ENCODE measurements at places on chromosomes 3 and 15. TPM values are rescaled to one million over a fixed set of nuclear protein-coding genes. Genes with fewer than 3 reads are reported as not detected.

- DNase-seq = no peak
Observed at GRCh38 chr3:12965999-12966846, 107.0 kb downstream of the IQSEC1 start.

- no peak for DNase-seq
Observed at GRCh38 chr3:7271631-7272030, 410.7 kb downstream of the GRM7 start.

DNA sequence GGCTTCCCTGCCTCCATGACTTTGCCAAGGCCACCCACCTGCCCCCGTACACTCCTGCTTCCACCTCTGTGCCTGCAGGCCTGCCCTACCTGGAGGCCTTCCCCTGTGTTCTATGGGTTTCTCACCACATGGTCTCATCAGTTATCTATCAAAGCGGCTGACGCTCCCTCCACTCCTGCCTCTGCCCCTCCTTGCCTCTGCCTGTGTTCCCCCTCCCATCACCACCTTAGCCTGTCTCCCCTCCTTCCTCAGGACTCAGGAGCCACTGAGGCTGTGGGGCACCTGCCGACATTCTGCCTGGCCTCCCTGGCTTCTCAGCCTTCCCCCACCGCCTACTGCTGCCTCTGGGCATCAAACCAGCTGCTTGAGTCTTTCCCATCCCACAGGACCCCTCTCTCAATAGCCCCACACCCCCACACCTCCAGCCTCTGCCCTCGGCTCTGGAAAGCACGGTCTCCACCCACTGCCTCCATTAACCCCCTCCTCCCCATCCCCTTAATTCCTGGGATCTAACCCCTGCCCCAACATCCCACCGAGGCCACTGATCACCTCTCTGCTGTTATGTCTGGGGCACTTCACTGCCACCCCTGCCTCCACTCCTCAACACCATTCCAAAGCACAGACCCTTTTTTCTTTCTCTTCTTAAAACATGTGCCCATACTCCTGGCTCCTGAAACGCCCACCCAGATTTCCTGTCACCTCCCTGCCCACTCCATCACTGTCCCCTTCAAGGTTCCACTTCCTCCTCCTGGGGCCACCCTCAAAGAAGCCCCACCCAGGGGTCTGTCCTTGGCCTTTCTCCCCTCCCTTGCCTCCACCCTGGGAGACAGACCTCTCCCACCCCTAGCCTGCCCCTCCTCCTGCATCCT is 24.4 kb upstream of the CYP11A1 start:
- DNase-seq = no peak

GRCh38 chr3:124969190-124969589 is 34.6 kb upstream of the MUC13 start:
- no peak for DNase-seq

- no peak for DNase-seq
Observed at GRCh38 chr3:127410678-127411077, 122.8 kb upstream of the PRR20G start.

DNA sequence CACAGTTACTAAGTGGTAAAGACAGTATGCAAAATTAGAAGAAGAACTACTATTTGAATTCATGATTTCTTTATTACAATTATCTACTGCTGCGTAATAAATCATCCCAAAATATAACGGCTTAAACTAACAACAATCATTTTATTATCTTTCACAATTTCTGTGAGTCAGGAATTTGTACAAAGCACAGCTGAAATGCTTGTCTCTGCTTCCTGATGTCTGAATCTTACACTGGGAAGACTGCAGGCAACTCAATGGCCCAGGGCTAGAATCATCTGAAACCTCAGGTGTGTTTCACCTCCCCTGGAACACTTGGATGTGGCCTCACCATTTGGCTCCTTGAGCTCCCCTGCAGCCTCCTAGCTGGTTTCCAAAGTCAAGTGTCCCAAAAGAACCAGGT is 145.1 kb downstream of the MAGI1 start:
- DNase-seq = no peak

- no peak for DNase-seq
Observed at GRCh38 chr3:29281344-29282241, 722 bp downstream of the RBMS3 start.

- DNase-seq = no peak
Observed at GRCh38 chr15:65819563-65819960, 27.5 kb upstream of the DENND4A start.

DNA sequence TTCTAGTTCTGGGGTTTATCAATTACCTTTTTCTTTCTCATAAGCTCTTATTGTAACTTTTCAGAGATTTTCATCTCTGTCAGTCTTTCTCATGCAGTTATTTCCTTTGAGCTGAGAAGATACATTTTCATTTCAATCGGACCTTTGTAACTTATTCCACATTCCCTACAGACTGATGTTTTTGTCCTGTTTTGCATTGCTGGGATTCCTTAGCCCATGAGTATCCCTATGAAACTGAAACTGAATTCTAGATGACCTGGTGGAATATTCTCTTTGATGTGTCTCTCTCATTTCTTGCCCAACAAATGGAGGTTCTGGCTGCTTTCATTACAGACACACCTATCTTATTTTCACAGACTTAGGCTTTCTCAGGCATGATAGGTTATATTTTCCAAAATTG is 10.5 kb upstream of the EPHA6 start:
- no peak for DNase-seq

GRCh38 chr3:45549961-45550360 is 44.6 kb upstream of the LIMD1 start:
- DNase-seq = no peak

DNA sequence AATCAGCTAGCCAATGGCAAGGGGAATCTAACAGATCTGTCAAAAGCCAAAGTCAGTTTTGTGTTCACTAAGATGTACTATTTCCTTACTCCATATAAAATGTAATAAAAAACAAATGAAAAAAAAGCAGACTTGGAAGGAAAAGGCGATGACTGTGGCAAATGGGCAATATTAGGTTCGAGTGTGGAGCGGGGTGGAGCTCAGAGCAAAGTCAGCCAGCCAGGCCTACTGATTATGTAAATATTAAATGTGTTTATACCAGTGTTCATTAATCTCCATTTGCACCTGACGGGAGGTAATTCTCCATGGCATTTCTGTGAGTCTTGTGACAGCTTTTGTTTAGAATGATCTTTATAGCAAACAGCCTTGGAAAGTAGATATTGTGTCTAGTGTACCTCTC is 96.2 kb upstream of the KCNMB2 start:
- DNase-seq = no peak

DNA sequence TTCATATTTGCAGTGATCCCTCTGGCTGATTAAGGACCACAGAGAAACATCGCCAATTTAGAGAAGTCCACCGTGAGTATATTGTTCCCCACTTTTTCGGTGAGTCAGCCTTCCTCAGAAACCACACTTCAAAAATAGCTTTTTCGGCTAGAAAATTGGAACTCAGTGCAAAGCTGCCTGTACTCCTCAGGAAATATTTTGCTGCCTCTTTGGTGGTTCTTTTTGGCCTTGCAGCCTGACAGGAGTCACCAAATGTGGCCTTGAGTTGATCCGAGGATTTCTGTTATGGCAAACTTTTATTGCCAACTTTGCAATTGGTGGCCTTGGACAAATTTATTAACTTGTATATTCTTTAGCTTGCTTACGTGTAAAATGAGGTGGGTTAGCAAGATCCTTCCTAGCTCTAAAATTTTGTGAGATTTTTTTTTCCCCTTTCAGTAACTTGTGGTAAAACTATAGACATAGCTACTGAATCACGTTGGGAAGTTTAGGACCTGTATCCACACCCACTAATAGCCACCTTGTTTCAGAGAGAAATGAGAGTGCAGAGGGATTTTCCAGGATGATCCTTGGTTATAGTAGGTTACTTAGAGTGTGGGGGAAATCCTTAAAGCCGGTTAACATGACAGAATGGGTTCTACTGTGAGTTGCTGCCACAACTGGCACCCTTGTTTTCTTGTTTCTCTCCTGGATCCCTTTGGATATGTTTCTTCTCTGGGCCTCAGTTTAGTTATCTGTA is 9.9 kb downstream of the ARL6IP5 start:
- no peak for DNase-seq

DNA sequence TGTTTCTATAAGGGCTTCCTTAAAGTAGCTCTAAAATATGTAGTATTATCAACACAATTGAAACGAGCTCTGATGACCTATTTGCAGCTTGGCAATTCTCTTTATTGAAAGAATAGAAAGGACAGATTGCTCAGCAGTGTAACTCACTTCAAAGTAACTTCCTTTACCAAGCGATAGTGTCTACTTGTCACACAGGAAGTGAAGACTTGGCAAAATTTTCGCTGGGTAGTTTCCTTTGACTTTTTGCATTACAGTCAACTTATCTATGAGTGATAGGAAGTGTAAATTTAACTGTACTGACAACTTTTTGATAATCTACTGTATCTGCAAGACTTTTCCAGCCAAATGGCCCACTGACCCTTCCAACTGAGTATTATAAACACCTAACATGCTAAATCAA is 22.8 kb downstream of the SLC9A9 start:
- no peak for DNase-seq

DNA sequence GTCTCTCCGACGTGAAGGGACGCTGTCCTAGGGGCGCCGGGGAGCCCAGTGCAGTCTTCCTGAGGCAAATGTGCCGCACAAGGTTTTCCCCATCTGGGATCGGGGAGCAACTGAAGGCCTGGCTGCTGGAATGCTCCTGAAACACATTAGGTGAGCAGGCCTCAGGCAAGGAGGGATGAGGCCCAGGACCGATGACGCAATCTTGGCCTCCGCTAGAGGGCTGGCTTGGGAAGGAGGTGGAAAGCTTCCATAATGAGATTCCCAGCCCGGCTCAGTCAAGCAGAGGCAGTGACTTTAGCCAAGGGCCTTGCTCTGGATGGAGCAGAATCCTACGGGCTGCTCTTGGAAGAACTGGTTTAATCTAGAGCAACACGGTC is 50.8 kb downstream of the CPN2 start:
- DNase-seq = no peak

DNA sequence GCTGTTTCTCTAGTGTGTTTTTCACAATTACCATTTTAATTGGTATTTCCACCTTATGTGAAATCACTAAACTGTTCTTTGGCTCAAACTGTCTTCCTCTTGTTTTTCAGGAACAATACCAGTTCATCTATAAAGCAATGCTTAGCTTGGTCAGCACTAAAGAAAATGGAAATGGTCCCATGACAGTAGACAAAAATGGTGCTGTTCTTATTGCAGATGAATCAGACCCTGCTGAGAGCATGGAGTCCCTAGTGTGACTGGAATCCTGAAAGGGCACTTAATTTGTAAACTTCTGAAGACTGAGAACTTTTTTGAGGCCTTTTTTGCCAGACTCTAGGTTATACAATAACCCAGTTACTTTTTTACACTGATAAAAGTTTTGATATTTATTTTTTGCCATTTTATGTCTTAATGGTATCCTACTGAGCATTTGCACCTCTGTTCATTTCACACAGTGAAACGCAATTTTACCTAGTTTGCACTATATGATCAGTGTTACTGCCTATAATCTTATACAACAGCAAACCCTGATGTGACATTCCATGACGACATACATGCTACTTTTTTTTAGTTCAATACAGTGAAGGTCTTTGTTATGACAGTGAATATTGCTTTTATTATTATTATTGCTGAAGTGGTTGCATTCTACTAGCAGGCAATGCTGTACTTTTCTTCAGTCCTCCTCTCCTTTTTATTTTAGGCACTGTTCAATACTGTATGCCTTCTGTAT is 80.1 kb downstream of the FEZF2 start:
- no peak for DNase-seq

DNA sequence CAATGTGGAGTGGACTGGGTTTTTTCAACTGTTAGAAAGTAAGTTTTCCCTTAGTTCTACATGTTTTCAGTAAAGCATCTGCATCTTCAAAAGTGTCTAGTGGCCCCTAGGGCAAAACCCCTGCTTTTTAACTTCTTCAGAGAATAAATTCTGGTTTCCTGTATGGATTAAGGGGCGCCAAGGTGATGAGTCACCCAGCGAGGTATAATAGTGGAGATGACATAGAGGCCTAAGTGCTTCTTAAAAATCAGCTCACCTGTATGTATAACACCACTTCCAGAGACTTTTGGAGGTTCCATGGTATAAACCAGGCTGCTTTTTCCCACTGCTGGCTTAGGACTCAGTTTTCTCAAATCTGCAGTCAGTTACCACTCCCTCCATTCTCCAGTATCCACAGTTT is 68.9 kb downstream of the SYN2 start:
- no peak for DNase-seq

DNA sequence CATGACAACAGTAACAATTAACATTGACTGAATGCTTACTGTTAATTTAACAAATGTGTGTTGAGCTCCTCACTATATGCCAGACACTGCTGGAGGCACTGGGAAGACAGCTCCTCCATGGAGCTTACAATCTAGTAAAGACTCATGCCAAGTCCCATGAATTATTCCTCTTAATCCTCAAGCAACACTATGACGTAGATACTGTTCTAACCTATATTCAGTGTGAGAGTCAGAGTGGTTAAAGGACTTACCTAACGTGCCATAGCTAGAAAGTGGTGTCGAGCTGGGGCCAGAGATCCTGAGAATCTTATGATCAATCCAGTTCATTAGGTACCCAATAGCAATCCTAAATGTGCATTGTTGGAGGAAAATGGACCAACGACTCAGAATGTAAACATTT is 43.6 kb downstream of the MYO1E start:
- no peak for DNase-seq

GRCh38 chr3:99896482-99896881 is 78.8 kb downstream of the CMSS1 start:
- DNase-seq = no peak

GRCh38 chr3:30437171-30437601 is 169.2 kb upstream of the TGFBR2 start:
- DNase-seq = no peak

GRCh38 chr3:14506626-14507304 is 33.4 kb downstream of the GRIP2 start:
- no peak for DNase-seq

DNA sequence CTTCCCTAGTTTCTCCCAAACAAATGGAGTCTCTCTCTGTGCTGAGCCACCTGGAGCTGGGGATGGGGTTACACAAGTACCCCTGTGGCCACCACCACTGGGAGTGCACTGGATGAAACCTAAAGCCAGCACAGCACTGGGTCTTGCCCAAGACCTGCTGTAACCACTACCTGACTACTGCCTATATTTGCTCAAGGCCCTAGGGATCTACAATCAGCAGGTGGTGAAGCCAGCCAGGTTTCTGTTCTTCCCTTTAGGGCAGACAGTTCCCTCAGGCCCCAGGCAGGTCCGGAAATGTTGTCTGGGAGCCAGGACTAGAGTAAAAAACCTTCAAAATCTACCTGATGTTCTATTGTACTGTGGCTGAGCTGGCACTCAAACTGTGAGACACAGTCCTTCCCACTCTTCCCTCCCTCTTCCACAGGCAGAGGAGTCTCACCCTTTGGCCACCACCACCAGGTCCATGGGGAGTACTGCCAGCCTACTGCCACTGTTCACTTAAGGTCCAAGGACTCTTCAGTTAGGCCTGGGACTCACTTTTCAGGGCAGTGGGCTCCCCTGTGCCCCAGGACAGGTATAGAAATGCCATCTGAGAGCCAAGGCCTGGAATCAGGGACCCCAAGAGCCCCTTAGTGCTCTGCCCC is 23.8 kb downstream of the C3orf20 start:
- no peak for DNase-seq

The P2RY13 gene
- total RNA-seq = not detected

The GOLGA8G gene
- not detected for total RNA-seq

The GP9 gene
- total RNA-seq = not detected

The CPLX3 gene
- not detected for total RNA-seq

The ASB14 gene
- total RNA-seq = not detected

The SLC28A2 gene
- total RNA-seq = not detected

The FNDC3B gene
- 45.7 TPM for total RNA-seq

The FANCD2OS gene
- total RNA-seq = not detected

The ALPK3 gene
- 2.0 TPM for total RNA-seq

The POLR2H gene
- 156 TPM for total RNA-seq

The TRPM1 gene
- total RNA-seq = not detected
